ENCODE measurements at places on chromosomes 16 and 17.

- no peak for DNase-seq
Measured at GRCh38 chr16:85093705-85094104, 18.6 kb downstream of the CIBAR2 start.

DNA sequence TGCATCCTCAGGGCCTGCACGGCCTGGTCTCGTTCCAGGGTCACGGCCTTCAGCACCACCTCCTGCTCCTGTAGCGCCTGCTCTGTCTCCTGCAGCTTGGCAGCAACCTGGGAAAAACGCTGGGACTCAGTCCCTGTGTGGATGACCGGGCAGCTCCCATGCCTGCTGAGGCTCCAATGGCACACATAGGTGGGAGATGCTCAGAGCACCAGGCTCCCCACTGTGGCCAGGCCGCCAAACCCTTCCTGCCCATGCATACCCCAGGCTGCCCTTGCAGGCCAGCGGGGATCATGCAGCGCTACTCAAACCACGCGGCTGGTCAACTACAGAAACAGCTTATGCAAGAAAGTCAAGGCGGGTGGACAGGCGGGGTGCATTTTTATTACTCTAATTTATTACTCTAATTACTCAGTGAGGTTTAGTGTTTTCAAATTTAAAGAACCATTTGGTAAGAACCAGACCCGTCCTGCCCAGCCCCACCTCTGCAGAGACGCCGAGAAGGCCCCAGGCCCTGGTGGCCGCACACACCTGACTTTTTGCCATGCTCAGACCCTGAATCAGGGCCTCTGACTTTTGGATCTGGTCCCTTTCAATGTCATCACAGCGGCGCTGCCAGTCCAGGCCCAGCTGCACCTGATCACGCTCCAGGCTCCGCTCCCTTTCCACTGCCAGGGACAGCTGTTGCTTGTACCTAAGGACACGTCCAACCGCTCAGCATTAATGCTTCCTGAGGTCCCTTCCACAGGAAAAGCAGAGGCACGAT lies 34.0 kb downstream of the CCDC57 start:
- no peak for DNase-seq

GRCh38 chr16:50485232-50485631 lies 63.0 kb upstream of the NKD1 start:
- DNase-seq, result no peak

GRCh38 chr17:70938336-70938735 lies 769.0 kb downstream of the KCNJ2 start:
- no peak for DNase-seq

DNA sequence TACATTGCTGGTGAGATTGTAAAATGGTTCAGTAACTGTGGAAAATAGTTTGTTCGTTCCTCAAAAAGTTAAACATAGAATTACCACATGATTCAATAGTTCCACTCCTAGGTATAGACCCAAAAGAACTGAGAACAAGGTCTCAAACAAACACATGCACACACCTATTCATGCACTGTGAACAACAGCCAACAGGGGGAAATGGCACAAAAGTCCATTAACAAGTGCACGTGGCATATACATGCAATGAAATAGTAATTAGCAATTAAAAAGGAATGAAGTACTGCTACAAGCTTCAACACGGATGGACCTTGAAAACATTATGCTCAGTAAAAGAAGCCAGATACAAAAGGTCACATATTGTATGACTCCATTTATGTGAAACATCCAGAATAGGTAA lies 23.8 kb downstream of the SDK2 start:
- no peak for DNase-seq

DNA sequence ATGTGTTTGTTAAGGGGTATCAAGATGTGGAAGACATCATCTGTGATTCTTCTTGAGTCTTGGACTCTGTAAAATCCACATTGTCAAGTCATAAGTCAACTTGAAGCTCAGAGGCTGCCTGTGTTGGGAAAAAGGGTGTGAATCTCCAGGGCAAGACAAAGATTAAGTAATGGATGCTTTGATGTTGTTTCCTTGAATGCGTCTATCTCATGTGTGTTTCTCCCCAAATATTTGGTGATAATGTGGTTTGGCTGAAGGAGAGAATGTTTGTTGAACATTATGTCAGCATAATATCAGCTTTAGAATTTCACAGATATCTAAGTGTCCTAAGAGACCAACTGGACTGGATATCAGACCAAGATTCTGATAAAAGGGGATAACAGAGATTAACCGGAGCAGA lies 24.1 kb upstream of the KCNJ16 start:
- no peak for DNase-seq

DNA sequence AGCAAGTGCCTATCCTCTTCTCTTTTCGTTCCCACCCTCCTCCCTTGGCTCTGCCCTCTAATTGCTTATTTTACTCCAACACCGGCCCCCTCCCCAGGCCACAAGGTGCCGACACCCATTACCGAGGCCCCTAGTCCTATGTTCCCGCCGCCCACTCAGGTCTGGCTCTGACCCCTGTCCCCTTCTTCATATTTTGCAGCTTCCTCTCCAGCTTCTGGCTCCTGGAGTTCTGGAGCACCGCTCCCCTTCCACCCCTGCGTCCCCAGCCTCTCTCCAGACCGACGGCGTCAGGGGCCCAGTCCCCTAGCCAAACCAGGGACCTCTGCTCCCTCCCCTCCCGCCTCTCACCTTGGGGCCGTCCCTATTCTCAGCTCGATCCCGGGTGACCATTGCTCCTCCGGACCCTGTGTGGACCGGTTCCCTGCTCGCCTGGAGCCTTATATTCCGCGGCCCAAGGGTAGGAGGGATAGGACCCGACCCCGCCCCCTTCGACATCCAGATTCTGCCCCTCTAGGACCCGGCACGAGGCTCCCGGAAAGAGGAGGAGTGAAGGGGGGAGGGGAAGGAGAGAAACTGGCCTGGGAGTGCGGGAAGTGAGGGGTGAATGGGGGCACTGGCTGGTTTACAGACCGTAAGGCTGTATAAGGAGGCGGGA lies at the start of gene HES7:
Gene HES7 (minus strand): TSS at position 412 of the 655 bp plus-strand sequence. CDS start 22 bp downstream, at position 390.
- DNase-seq, result no peak

GRCh38 chr17:38508954-38509771 lies 80.9 kb downstream of the ARHGAP23 start:
- peak; percentile 64 for DNase-seq

DNA sequence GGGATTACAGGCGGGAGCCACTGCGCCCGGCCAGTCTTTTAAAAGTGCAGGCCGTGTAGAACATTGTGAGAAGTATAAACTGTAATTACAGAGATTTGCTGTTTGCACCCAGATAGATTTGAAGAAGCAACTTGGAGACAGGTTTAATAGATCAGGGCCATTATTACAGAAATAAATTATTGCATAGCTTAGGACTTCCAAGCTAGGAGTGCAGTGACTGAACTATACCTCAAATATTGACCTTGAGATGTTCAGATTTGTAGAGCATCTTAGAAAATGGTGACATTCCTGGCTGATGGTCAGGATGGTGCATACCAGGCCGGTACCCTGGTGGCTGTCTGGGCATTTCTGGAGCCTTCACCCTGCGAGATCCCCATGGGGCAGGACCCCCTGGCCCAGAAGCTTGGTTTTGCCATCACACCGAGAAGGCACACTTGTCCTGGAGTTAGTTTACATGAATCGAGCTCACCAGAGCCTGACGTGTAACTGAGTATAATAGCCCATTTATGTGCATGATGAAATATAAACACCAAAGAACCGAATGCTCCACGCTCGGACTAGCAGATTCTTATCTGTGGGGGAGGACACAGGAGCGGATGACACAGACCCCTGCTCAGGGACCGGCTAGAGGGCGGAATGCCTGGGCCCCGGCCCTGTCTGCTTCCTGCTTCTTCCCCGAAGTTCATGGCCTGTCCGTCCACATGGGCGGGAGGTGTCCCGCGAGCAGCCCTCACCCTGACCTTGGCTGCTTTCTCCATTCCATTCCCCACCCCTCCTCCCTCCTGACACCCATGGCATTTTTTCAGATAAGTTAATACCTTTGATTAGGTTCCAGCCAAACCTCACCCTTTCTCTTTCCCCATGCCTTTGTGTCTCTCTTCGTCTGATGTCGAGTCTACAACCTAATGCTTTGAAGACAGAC lies 32.1 kb downstream of the CCDC40 start:
- no peak for DNase-seq

DNA sequence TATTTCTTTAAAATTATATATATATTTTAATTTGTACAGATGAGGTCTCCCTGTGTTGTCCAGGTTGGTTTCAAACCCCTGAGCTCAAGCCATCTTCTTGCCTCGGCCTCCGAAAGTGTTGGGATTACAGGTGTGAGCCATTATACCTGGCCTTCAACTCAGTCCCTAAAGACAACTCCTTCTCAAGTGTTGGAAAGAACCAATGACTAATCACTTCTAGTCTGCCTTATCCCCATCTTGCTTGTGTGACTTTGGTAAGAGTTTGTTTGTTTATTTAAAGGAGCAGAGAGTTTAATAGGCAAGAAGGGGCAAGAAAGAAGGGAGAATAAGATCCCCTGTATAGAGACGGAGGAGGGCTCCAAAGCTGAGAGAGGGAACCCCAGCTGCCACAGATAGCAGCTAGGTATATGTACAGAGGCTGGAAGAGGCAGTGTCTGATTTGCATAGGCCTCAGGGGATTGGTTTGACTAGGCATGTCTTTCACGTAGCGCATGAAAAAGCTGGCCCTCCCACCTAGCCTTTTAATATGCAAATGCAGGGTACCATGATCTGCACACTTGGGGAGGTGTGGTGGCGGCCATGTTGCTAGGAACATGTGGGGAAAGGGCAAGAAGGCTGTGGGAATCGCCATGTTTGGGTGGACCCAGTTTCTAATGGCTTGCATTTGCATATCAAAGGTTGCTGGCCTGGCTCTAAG lies 21.5 kb downstream of the ABCC1 start:
- no peak for DNase-seq

GRCh38 chr17:28908640-28909167 lies 5.8 kb upstream of the DHRS13 start:
- DNase-seq, result no peak

GRCh38 chr17:63434951-63435571 lies 11.0 kb downstream of the CYB561 start:
- peak; percentile 29 for DNase-seq

- no peak for DNase-seq
Measured at GRCh38 chr16:19574615-19575014, 19.1 kb downstream of the VPS35L start.

DNA sequence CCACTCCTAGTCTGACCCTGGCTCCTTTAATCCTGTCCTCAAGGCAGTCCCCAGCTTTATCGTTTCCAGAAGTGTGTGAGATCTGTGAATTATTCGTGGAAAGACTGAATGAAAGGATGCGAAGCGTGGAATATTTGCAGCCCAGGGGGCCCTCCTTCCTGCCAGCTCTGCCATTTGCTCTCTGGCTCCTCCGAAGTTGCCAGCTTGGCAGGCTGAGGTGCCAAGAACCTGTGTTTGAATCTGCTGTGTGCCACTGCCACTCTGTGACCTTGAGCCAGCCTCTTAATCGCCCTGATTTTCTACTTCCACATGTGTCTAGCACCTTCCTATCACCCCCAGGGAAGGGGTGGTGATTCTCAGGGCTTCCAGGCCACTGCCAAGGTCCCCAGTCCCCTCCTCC lies 10.8 kb downstream of the TBKBP1 start:
- DNase-seq, result no peak

- DNase-seq, result no peak
Measured at GRCh38 chr17:42457107-42457792, 1.4 kb upstream of the ATP6V0A1 start.

DNA sequence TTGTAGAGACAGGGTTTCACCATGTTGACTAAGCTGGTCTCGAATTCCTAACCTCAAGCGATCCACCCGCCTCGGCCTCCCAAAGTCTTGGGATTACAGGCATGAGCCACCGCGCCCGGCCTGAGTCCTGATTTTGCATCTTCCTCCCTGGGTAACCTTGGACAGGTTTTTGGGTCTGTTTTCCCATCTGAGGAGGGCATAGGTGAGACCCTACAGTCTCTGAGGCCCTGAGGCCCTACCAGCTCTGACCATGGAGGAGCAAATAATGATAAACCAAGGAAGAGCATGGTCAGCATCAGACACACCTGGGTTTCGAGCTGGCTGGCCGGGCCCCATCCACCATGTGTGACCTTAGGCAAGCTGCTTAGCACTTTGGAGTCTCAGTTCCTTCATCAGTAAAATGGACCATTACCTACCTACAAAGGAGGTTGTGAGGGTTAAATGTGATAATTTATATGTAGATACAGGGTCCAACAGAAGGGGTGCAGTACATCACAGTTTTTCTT lies 1.2 kb upstream of the NCBP3 start:
- no peak for DNase-seq

DNA sequence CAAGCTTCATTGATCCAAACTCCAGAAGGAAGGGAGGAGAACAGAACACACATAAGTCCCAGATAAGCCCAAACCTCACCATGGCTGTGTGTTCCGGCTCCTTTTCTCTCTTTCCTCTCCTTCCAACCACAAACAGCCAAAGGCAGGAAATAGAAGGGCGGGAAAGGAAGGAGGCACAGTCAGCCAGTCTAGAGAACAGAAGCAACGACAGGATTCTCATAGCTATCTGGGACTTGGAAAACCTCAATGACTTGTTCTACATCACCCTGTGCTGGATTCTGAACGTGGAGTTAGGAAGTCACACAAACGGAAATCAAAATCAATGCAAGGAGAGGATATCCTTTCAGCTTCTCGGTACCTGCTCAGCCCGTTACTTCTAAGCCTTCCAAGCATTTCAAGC lies 9.0 kb downstream of the CRK start:
- no peak for DNase-seq

- no peak for DNase-seq
Measured at GRCh38 chr17:6531575-6531974, 24.8 kb downstream of the PITPNM3 start.

- no peak for DNase-seq
Measured at GRCh38 chr17:78256707-78257591, 25.5 kb downstream of the TMEM235 start.

GRCh38 chr17:718075-718474 lies 3.4 kb upstream of the VPS53 start:
- no peak for DNase-seq

GRCh38 chr16:84039696-84040095 lies 2.9 kb downstream of the SLC38A8 start:
- DNase-seq, result no peak

DNA sequence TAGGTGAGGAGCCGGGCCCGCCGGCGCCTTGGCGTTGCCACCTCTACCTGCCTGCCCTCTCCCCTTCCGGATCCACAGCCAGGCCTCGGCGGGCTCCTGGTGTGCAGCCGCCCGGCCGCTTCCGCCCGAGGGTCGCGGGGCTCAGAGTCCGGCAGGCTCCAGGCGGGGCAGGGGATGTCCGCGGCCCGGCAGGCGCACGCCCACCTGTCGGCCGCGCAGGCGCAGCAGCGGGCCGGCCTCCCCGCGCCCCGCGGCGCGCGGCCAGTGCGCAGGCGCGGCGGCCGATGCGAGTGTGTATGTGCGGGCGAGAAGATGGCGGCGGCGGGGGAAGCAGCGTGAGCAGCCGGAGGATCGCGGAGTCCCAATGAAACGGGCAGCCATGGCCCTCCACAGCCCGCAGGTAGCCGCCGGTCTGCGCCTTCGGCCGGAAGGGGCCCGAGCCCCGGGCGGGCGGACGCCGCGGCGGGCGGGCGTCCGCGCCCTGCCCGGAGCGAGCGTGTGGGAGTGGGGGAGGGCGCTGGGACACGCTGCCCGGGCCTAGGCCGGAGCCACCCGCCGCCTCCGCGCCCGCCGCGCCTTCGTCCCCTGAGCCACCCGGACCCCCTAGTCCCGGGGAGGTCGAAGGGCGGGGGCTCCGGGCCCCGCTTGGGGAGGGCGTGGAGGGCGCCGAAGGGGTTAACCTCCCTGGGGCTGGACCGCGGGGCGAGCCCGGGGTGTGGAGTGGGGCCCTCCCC lies at the start of gene USP10:
Gene USP10 (plus strand): TSS at position 289 of the 734 bp plus-strand sequence. CDS start 91 bp downstream, at position 380.
- peak; percentile 77 for DNase-seq
